A673 (cell line): ENCODE measurements at places on chromosomes 2 and 18. TPM values are rescaled to one million over a fixed set of nuclear protein-coding genes. Genes with fewer than 3 reads are reported as not detected.
A peak's percentile ranks its signal among the peaks of the same experiment; 100 is the strongest.

GRCh38 chr18:58417752-58418151 is 211.1 kb downstream of the ALPK2 start:
- H3K4me3 ChIP-seq = no peak overlapping the region
- no peaks in the 10 kb centered on the region for H3K27me3 ChIP-seq
- no peak for DNase-seq
- H3K4me1 ChIP-seq = no peaks in the 10 kb centered on the region
- H3K27ac ChIP-seq = no peak overlapping the region

The SKOR2 gene
- total RNA-seq = not detected in 2 replicates

DNA sequence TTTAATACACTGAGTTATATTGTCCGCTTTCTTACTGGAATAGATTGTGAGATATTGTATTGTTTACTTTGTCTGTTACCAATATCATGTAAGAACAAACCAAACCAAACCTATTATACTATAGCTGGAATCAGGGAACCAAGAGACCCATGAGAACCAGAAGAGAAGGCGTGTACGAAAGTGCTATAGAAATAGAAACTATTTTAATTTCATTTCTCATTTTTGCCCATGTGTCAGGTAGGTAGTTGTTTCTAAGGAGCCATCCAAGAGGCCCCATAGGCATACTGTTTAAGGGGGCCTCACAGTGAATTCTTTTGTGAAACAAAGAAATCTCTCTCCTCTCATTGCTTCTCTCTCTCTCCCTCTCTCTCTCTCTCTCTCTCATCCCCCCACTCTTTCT is 363.6 kb downstream of the RNF144A start:
- H3K36me3 ChIP-seq = no peaks in the 10 kb centered on the region
- no peak for DNase-seq
- H3K27me3 ChIP-seq = no peaks in the 10 kb centered on the region
- no peaks in the 10 kb centered on the region for H3K4me1 ChIP-seq
- no peak overlapping the region for H3K4me3 ChIP-seq

DNA sequence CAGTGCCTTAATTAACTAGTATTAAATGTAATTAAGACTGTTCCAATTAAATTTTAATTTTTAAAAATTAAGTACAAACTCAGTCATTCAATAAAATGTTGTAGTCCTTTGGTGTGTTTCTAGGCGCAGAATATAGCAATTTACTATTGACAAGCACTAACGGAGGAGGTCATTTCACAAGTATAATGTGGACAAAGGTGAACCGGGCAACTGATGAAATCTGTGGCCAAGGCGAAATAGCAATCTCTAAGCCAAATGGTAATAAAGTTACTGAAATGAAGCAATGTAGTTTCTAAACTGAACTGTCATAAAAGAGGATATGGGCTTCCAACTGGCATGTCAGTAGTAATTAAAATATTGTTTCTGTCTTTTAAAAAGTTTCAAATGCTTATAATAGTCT is 27.5 kb downstream of the FIGN start:
- H3K4me3 ChIP-seq = no peak overlapping the region
- no peak overlapping the region for H3K27ac ChIP-seq
- no peaks in the 10 kb centered on the region for H3K36me3 ChIP-seq

The COL4A3 gene
- not detected in 2 replicates for total RNA-seq

DNA sequence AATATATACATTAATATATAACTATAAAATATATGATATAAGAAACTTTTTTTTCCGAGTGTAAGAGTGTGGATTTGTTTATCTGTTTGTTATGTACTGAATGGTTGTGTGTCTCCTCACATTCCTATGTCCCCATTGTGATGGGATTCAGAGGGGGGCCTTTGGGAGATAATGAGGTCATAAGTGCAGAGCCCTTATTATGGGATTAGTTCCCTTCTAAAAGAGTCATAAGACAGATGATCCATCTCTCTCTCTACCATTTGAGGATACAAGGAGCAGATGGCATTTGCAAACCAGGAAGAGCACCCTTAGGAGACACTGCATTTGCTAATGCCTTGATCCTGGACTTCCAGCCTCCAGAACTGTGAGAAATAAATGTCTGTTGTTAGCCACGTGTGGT is 30.3 kb upstream of the SAP130 start:
- H3K27me3 ChIP-seq = no peaks in the 10 kb centered on the region
- H3K4me3 ChIP-seq = no peak overlapping the region
- DNase-seq = no peak
- H3K36me3 ChIP-seq = no peaks in the 10 kb centered on the region
- H3K4me1 ChIP-seq = no peaks in the 10 kb centered on the region

The KIF5C gene
- total RNA-seq = 0.58 and 0.74 TPM in 2 replicates

GRCh38 chr2:122447237-122447636 is 691.8 kb downstream of the TSN start:
- no peak overlapping the region for H3K4me3 ChIP-seq
- DNase-seq = no peak
- no peak overlapping the region for H3K27ac ChIP-seq

- H3K4me1 ChIP-seq = peaks cover 11% of the 10 kb centered on the region
- no peaks in the 10 kb centered on the region for H3K27me3 ChIP-seq
- DNase-seq = no peak
- H3K27ac ChIP-seq = no peak overlapping the region
These were observed 19.1 kb downstream of the CYP27C1 start for GRCh38 chr2:127200962-127201361.

- no peaks in the 10 kb centered on the region for H3K4me1 ChIP-seq
- H3K36me3 ChIP-seq = no peaks in the 10 kb centered on the region
- DNase-seq = no peak
- H3K27ac ChIP-seq = no peak overlapping the region
These were observed 67.3 kb downstream of the NDUFA10 start for GRCh38 chr2:239957681-239958472.

The TTN gene
- under 0.01 TPM in 2 replicates for total RNA-seq

- peaks cover 21% of the 10 kb centered on the region for H3K4me1 ChIP-seq
- no peak overlapping the region for H3K4me3 ChIP-seq
- no peak for DNase-seq
- no peak overlapping the region for H3K27ac ChIP-seq
These were observed 36.1 kb downstream of the NHEJ1 start for GRCh38 chr2:219124381-219125110.

The TUBB8B gene
- total RNA-seq = 0.77 and 0.79 TPM in 2 replicates

The CBLN2 gene
- 7.5 and 9.7 TPM in 2 replicates for total RNA-seq

- DNase-seq = no peak
- H3K4me3 ChIP-seq = no peak overlapping the region
- H3K36me3 ChIP-seq = no peaks in the 10 kb centered on the region
- no peaks in the 10 kb centered on the region for H3K27me3 ChIP-seq
These were observed 26.8 kb downstream of the ITM2C start for GRCh38 chr2:230891509-230891908.

The RIT2 gene
- total RNA-seq = not detected in 2 replicates

The CD207 gene
- total RNA-seq = 1.1 and 2.4 TPM in 2 replicates

DNA sequence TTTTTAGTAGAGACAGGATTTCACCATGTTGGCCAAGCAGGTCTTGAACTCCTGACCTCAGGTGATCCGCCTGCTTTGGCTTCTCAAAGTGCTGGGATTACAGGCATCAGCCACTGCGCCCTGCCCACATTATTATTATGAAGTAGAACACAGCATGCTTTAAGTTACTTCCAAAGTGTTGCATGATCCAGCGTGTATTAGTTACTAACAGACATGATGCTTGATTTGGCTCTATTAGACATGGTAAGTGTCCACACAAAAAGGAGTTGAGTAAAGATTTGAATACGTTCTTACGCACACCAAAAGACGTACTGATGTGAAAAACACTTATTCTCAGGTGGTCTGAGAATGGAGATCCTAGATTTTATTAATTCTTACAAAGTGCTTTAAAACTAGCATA is 50.0 kb downstream of the SLC38A11 start:
- H3K27me3 ChIP-seq = no peaks in the 10 kb centered on the region
- H3K4me3 ChIP-seq = no peak overlapping the region
- no peak overlapping the region for H3K27ac ChIP-seq

The MBD5 gene
- total RNA-seq = 32.4 and 36.1 TPM in 2 replicates

DNA sequence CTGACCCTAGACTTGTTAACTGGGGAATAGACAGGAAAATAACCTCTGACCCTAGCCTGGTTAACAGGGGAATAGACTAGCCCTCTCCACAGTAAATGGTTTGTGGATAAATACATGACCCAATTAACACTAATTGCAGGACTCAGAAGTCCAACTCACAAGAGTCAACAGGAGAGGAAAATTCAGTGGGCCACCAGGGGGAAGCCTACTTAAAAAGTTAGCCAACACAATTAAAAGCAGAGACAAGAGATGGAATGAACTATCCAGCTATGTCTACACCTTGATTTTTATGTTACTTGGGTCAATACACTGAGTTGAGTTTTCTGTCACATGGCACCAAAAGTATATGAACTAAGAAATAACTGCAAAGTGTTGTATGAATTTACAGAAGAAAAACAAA is 158.8 kb upstream of the SLC39A10 start:
- peak; percentile 36 for DNase-seq
- H3K4me1 ChIP-seq = peaks cover 13% of the 10 kb centered on the region
- H3K4me3 ChIP-seq = no peak overlapping the region
- H3K27me3 ChIP-seq = no peaks in the 10 kb centered on the region
- H3K27ac ChIP-seq = no peak overlapping the region

DNA sequence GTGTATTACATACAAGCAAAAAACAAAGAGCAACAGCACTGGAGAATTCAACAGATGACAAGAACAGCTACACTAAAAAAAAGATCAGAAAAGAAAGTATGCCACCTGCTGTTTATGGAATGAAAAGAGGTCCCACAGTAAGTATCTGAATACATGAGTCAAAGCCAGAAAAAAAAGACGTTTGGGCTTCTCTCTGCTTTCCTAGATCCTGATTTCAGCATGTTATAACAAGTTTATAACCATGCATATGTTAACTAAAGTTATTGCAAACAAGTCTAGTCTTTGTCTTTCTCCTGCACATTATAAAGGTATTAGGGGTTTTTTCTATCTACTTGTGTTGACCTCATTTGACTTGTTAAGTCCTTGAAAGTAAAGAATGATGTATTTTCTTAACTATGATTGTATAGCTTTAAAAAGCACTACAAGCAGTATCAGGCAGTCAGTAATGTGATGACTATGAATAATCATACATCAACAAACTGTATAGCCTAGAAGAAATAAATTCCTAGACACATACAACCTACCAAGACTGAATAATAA is 108.5 kb upstream of the COL5A2 start:
- peak; percentile 91 for DNase-seq
- H3K36me3 ChIP-seq = no peaks in the 10 kb centered on the region
- no peaks in the 10 kb centered on the region for H3K27me3 ChIP-seq
- no peak overlapping the region for H3K27ac ChIP-seq
- no peak overlapping the region for H3K4me3 ChIP-seq

GRCh38 chr2:179636100-179636980 is 225.1 kb downstream of the ZNF385B start:
- no peaks in the 10 kb centered on the region for H3K36me3 ChIP-seq
- no peaks in the 10 kb centered on the region for H3K27me3 ChIP-seq
- no peak overlapping the region for H3K27ac ChIP-seq

GRCh38 chr2:29108225-29108624 is 7.0 kb upstream of the CLIP4 start:
- H3K27me3 ChIP-seq = no peaks in the 10 kb centered on the region
- no peaks in the 10 kb centered on the region for H3K4me1 ChIP-seq
- H3K4me3 ChIP-seq = no peak overlapping the region
- DNase-seq = peak; percentile 21

DNA sequence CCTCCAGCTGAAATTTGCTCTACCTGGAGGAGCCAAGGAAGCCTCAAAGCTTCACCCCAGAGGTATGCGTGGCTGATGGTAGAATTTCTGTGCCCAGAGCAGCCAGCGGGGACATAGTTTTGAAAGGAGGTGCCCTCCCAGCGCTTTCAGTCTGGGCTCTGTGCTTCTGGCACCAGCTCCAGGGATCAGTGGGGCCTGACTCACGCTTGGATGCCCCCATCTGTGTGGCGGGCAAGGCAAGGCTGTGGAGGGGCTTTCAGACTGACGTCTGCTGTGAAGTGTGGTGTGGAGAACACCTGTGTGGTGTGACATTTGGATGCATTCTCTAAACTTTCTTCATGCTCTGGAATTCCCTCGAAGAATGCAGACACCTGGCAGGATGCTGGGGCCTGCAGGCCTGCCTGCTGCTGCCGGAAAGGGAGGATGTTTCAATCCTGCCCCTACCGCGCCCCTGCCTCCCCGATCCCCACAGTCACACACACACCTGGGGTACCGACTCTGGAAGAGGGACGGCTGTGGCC is 84.1 kb downstream of the CTIF start:
- H3K4me1 ChIP-seq = no peaks in the 10 kb centered on the region
- H3K36me3 ChIP-seq = no peaks in the 10 kb centered on the region
- H3K27me3 ChIP-seq = no peaks in the 10 kb centered on the region
- H3K27ac ChIP-seq = no peak overlapping the region
- no peak overlapping the region for H3K4me3 ChIP-seq

DNA sequence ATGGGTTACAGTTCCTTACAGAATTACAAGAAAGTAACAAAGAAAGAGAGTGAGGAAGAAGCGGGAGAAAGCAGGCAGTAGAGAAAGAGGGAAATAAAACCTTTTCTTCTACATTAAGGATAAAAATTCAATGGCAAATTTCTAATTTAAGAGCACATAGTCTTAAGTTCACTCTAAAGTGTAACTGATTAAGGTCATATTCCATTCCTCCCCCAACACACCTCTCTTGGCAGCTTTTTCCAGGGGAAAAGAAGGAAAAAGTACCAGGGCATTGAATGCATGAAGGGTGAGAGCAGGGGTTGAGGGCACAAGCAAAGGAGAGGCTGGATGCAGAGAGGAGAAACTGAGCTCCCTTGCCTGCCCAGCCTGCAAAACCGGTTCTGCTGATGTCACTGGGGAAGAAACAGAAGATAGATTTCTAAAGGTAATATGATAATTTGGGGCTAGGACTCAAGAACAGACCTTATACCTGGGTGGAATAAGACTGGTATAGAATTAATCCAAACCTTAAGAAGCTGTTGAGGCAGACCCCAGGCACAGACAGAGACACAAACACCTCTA is 4.6 kb downstream of the ACMSD start:
- H3K27ac ChIP-seq = no peak overlapping the region
- no peaks in the 10 kb centered on the region for H3K36me3 ChIP-seq

GRCh38 chr18:58180738-58181353 is 136.8 kb downstream of the NEDD4L start:
- no peaks in the 10 kb centered on the region for H3K27me3 ChIP-seq
- H3K4me1 ChIP-seq = no peaks in the 10 kb centered on the region
- DNase-seq = peak; percentile 54
- no peak overlapping the region for H3K4me3 ChIP-seq
- no peak overlapping the region for H3K27ac ChIP-seq
- no peaks in the 10 kb centered on the region for H3K36me3 ChIP-seq

- DNase-seq = no peak
- no peaks in the 10 kb centered on the region for H3K27me3 ChIP-seq
- H3K27ac ChIP-seq = no peak overlapping the region
- no peak overlapping the region for H3K4me3 ChIP-seq
These were observed 78.9 kb upstream of the CYRIA start for GRCh38 chr2:16744521-16744920.

DNA sequence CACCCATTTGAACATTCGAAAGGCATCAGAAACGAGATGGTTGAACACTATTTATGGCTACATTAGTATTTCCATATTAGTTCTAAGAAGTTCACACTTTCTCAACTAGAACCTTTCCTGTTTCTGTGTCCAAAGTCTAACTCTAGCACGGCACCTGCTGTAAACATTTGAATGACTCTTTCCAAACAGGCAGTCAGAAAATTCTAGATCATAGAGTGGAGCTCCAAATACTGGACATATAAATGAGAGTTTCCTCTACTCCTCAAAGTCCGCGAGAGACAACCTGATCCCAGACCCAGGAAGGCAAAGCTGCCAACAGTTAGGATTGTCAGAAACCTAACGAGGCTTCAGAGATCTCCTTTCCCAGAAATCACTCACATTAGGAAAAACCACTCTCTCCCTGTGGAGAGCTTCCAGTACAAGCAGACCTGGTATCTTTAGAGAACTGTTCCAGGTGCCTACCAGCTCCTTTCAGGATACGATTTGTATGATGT is 10.6 kb downstream of the RND3 start:
- no peak overlapping the region for H3K27ac ChIP-seq
- no peak overlapping the region for H3K4me3 ChIP-seq
- DNase-seq = no peak
- H3K4me1 ChIP-seq = peaks cover 22% of the 10 kb centered on the region
- H3K36me3 ChIP-seq = no peaks in the 10 kb centered on the region

The MBD1 gene
- total RNA-seq = 65.2 and 70.8 TPM in 2 replicates
